H7 (cell line): ENCODE measurements at places on chromosomes 7 and 10. TPM values are rescaled to one million over a fixed set of nuclear protein-coding genes. Genes with fewer than 3 reads are reported as not detected.

DNA sequence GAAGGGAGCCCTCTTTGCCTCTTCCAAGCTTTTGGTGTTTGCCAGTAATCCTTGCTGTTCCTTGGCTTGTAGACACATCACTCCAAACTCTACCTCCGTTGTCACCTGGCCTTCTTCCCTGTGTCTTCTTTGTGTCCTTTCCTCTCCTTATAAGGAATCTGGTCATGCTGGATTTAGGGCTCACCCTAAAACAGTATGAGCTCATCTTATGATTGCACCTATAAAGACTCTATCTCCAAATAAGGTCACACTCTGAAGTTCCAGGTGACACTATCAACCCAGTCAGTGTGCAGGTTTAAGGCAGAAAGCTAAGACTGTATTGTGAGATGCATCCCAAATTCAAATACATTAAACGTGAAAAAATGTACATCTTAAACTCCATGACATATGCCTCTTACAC lies 49.0 kb upstream of the ZRANB1 start:
- no peak for DNase-seq

DNA sequence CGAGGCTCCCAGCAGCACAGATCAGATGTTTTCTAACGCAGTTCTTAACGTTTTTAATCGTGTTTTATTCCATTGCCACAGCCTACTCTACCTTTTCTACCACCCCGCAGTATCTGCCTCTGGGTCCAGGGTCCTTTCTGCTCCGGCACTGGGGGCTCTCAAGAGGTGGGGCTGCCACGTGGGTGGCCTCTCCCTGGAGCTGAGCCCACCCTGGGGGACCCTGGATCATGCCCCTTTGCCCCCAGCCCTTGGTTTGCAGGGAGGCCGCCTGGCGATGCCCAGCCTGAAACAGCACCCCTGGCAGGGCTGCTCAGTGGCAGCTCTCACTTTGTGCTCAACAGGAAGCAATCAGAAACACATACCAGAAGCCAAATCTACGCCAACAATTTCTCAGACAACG lies 25.3 kb downstream of the PDIA4 start:
- no peak for DNase-seq

SYT15B gene
- total RNA-seq, result 0.78 TPM in 1 of 2 replicates, not detected in the other

RNF32 gene
- total RNA-seq, result 1.0 and 1.1 TPM in 2 replicates
